Ascending aorta (tissue), 2 donors: ENCODE measurements at places on chromosomes 6 and 20.

GRCh38 chr6:79874531-79875134 is 72.7 kb downstream of the ELOVL4 start:
- DNase-seq, result no peak

DNA sequence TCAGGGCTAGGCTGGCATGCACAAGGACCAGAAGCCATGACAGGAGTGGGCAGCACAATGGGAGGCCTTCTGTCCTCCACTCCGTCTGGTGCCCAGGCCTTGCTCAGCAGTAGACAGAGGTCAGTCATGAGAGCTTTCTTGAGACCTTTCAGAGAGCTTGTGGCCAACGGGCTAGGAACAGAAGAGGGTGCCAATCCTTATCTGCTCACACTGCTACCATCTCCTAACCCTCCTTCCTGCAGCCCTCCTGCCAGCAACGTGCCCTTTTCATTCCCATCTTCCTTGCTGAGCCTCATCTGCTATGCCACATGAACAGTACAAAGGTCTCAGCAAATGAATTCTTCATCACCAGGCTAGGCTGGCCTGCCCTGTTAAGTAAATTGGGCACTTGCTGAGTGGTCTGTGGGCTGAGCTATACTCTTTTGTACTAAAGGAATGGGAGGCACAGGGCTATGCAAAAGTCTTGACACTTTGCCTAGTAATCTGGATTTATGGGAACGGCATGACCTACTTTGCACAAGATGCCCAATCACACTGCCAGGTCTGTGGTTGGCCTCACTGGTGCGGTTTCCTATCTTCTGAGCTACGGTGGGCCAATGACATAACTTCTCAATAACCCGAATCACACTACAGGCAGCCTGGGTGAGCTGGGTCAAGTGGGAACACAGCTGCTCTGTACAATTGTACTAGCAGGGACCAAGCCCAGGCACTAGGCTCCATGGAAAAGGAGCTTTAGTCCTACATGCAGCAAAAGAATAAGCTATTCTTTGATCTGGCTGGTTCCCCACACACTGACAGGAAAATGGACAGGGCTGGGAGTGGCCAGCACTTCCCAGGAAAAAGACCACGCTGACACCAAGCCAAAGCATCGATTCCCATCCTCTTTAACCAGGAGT is 47.8 kb downstream of the ELOVL5 start:
- DNase-seq, result no peak

DNA sequence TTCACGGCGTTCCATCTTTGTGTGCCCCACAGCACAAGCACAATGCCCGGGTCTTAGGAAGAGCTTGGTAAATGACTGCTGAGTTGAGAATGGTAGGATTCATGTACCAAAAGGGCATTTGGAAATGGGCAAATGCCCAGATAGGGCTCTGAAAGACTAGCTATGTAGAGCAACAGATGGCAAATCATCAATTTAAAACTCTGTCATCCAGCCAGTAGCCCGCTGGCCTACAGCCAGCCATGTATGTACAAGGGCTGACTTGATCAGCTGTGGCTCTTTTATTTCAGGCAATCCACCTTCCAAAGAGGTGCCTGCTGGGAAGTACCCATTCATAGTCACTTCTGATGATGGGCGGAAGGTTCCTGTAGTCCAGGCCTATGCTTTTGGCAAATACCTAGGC is 35.1 kb downstream of the NT5E start:
- DNase-seq, result no peak

DNA sequence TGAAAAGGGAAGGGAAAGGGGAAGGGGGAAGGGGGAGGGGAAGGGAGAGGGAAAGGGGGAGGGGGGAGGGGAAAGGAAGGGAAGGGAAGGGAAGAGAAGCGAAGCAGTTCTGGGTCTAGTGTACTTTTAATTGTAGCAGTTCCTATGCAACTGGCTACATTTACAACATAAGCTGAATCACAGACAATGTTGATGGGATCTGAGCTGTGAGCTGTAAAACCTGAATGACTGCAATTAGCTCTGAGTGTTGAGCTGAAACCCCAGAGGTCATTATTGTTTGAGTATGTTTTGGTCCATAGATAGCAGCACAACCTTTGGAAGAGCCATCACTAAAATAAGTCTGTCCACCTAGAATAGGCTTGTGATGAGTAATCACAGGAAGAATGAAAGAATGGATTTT is 7.2 kb upstream of the ABHD12 start:
- no peak for DNase-seq

DNA sequence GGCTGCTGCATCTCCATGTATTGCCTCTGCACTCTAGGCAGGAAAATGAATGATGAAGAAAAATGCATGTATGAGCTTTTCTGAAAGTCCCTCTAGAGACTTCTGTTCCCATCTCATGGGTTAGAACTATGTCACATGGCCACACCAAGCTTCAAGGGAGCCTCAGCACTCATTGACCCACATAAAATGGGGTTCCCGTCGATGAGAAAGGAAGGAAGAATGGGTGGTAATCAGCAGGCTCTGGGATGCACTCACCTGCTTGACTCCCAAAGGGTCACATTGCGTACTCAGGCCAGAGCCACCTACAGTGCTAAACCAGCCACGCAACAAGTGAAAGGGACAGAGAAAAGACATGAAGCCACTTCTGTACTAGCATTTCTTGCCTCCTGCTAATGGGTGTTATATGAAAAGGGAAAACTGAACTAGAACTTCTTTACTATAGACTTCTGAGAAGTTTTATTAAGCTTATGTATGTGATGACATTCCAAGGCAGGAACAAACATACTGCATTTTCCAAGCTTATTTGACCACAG is 95.8 kb upstream of the GCM1 start:
- DNase-seq, result no peak

DNA sequence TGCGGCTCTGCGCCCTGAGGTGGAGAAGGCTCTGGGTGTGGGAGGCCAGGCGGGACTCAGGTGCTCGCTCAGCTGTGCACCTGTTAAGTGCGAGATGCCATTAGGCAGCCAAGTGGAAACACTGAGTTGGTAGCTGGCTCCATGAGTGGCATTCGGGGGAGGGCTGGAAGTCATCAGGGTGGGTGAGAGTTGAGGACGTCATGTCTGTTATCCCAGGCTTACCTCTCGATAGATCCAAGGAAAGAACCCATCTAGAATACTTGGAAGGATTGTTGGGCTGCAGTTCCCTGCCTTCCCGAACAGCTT is 41.3 kb downstream of the TAF8 start:
- no peak for DNase-seq

- DNase-seq, result no peak
These were observed 13.7 kb upstream of the TBC1D22B start for GRCh38 chr6:37243816-37244370.
